ENCODE measurements at places on chromosomes 11 and 22.

DNA sequence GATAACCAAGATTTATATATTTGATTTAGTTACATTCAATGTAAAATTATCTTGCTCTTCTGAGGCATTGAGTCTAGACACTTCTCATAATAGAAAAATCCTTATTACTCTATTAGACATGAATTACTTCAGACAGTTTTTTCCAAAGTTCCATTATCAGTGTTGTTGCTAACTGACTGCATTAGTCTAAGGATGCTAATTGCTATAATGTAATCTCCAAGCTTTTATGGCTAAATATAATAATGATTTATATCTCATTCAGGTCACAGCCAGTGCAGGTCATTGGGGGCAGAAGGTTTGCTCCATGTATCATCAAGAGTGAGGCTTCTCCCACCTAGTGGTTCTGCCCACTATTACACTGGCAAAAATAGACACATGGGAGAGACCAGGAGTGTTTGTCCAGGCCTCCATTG lies 377.2 kb upstream of the DDI1 start:
- DNase-seq: no peak

DNA sequence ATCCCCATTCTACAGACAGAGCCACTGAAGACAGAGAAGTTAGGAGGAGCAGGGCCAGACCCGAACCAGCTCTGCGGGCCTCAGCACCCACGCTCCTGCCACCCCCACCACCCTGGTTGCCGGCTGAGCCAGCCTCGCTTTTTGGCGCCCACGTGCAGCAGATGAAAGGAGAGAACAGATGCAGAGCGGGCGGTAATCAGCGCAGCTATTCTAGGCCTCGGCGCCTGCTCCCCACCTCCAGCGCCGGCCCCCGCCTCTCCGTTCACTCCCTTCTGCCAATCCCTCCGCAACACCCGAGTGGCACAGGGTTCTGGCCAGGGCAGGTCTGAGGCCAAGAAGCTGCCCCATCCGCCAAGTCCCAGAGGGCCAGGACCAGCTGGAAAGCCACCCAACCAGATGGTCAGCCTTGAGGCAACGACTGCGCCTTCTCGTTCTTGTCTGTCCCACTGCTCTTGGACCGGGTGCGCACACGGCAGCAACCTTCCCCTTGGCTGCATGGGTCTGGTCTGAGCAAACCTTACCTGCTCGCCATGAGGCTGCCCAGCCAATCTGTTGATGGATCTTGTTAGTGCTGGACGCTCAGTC lies 16.8 kb downstream of the DNAL4 start:
- DNase-seq: no peak

DNA sequence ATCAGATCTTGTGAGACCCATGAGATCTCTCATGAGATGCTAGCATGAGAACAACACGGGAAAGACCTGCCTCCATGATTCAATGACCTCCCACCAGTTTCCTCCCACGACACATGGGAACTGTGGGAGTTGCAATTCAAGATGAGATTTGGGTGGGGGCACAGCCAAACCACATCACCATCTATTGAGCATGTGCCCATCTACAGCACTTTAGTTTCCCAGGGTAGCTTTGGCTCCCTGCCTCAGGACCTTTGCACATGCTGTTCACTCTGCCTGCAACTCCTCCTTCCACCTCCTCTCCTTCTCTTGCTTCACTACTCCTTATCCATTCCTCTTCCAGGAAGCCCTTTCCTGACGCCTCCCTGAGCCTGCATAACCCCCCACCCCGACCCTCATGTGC lies 17.2 kb downstream of the GRIK4 start:
- DNase-seq: no peak

DNA sequence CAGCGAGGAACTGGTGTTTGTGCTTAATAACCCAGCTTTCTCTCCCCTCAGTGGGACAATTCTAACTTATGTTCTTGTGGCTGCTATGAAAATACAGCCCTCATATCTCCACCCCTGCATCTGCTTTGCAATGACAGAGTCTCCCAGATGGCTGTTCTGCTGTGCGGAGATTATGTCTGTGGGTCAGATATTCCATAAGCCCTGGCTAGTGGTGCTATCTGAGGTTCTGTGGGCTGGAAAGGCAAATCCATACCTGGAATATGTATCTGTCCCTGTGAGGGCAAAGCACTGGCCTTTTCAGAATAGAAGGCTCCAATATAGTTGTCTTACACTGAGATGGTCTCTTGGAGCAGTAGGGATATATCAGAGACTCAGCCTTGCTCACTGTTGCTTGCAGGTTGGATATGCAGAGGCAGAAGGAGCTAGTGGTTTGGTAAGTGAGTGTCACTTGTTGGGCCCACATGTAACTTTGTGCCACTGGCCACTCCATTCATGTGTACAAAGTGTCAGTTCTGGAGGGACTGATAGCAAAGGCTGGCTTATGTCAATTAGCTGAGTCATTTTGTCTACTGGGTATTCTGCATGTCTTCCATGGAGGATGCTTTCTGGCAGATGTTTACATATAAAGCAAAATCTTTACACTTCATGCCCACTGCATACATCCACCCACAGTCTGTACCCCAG lies 246.6 kb downstream of the FAM76B start:
- no peak for DNase-seq

DNA sequence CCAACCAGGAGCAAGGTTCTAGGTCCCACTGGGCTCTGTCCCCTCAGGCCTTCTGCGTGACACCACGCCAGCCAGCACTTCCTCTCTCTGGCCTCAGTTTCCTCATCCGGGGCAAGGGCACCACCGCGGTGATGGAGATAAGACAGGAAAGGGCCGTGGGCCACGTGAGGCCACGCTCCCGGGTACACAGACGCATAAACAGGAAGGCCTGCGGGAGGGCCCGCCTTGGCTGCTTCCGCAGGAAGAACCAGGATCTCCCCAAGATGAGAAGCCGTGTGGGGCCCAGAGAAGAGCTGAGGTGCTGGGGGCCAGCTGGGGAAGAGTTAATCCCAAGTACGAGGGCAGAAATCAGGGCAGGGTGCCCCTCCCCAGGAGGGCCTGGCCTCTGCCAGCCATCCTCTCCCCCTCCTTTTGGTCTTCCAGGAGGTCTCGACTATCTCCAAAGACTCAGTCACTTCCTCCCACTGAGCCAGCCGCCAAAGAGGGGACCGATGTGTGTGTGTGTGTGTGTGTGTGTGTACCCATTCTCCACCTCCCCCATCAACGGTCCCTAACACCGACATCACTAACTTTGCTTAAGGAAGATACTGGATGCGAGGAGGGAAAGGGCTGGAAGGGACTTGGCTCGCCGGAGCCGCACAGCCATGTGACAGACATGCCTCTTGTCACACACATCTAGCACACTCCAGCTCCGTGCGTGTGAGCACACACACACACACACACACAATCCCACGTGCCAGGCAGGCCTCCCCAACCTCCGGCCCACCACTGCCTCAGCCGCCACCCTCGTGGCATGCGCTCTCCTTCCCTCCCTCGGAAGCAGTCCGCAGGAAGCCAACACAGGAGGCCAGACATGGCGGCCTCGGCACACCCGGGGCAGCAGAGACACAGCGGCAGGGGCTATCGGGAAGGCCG lies 1.4 kb downstream of the MFNG start:
- DNase-seq: no peak

DNA sequence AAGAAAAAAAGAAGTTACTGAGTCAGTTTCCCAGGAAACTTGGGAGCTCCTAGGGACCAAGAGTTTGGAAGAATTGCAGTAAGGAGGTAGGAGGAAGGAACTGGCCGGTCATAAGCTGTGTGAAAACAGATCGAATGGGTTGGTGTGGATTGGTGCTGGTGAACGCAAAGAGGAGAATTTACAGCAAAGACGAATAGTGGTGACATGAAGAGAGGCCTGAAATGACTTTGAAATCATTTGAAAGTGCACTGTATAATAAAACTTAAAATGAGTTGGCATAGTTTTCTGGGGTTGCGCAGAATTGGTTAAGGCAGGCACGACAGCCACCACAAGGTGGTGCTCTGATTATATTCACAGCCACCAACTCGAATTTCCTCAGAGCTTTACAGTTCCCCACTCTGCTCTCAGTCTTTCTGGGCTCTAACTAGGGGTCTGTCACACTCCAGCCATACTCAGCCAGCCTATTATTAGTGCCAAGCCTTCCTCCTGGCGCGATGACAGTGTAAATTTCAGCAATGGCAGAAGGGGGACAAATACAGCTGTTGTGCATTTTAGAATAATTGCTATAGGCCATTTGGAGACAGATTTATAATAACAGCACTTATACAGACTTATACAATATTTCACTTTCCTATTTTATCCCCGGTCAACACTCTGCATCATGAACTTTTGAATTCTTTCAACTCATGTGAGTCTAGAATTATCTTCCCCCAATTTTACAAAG lies 8.3 kb upstream of the HTR3B start:
- DNase-seq: no peak

DNA sequence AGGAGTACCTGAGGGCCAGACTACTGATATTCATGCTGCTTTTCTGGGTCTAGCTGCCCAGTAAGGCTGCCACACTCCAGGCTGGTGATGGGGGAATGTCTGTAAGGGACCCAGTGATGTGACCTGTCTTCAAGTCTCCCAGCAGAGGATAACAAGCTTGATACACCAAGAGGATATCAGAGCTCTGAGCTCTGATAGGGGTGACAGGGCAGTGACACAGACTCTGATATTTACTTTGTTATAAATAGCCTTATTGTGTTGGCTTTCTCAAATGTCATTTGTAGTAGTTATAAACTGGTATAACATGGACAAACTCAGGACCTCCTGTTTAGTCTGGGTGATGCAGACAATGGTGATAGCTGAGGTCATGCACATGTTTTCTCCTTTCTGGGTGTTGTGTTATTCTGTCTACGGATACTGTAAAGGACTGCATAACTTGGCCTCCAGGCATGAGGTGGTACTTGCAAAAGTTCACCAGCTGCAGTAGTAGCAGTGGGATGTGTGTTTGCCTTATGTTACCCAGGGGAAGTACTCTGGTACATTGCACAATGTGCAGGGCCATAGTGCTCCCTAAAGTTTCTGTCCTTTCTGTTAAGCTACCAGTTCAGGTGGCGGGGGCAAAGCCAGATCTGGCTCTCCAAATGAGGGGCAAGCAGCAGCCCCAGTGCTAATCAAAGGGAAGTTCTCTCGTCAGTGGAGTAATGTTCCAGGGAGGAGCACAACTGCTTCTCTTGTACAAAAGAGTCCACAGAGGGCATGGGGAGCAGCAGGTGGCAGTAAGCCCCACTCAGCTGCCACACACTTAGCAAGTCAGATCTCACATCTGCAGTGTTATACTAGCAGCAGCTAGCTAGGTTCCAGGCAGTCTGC lies 812.2 kb downstream of the JRKL start:
- no peak for DNase-seq

Measured in NCI-H187 treated with DMSO at 0.1 percent for 48 hours (cell line).